ENCODE measurements at places on chromosomes 4 and X.

- no peak for DNase-seq
These were observed at the start of gene IGFBP7 for GRCh38 chr4:57109847-57110639. Gene IGFBP7, minus strand, starts transcription at chr4:57110385. Its CDS starts 34 bp downstream, at chr4:57110351.

- DNase-seq = no peak
These were observed 37.4 kb downstream of the MID1 start for GRCh38 chrX:10582945-10583344.

- DNase-seq = no peak
These were observed 2337.6 kb downstream of the PCDH7 start for GRCh38 chr4:33057736-33058135.

GRCh38 chr4:20386906-20387305 lies 135.2 kb downstream of the SLIT2 start:
- DNase-seq = no peak

GRCh38 chrX:110691446-110691845 lies 104.2 kb downstream of the CHRDL1 start:
- DNase-seq = no peak

DNA sequence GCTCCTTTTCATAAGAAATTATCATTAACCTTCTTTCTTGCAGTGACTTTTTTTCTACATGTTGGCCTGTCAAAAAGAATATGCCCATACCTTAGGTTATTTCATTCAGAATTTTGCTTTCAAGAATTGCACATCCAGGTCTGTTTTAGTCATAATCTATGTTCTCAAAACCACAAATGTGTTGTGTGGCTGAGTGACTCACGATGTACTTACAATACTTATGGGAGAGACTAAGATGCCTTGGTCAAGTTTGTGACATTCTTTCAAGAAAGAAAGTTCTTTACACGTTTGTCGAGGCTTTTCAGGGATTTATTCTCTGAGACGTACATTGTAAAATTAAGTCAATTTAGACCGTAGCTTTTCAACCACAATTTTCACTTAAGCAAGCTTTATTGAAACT lies 396.7 kb downstream of the FSTL5 start:
- DNase-seq = no peak

GRCh38 chrX:23978491-23978890 lies 48.5 kb downstream of the KLHL15 start:
- no peak for DNase-seq

DNA sequence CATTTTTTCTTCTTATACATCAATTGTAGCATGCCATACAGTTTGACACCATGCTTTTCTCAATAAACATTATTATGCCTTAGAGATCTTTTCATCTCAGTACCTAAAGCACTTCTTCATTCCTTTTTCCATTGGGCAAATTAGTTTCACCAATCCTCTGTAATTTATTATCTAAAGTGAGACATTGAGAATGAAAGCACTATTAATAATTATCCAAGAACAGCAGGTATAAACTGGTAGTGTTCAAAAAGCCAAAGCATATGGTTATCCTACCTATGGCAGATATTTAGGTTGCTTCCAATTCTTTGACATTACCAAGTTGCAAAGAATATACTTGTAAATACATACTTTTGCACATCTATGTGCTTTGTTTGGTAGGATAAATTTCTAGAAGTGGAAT lies 15.6 kb downstream of the LAMTOR3 start:
- no peak for DNase-seq

GRCh38 chrX:43835559-43835958 lies 46.7 kb downstream of the MAOB start:
- DNase-seq = no peak

DNA sequence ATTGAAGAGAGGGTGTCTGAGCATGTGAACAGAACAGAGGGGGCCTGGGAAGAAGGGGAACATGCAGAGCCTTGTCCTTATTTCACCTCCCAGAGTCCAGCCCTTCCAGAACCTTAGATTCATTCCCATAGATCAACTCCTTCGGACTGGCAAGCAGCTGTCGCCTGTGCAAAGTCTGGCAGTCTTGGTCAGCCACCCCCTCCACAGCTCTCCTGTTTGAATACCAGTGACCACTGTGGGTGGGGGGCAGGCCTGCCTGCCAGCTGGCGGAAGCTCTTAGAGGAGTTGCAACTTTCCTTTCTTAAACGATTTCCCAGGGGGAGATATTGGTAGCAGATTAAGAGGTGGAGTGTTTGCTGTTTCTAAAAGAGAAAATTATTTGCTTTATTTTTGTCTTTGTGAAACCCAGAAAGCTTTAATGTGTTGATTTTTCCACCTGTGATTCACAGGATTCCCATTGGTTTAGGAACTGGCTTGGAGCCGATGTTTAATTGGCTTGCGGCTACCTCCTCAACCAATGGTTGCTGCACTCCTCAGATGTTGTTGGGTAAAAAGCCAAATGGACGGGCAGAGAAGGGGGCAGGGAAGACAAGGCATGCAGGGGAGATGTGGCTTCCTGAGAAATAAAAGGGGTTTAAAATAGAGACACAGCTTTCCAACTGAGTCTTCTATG lies 62.2 kb upstream of the PRPS1 start:
- no peak for DNase-seq

DNA sequence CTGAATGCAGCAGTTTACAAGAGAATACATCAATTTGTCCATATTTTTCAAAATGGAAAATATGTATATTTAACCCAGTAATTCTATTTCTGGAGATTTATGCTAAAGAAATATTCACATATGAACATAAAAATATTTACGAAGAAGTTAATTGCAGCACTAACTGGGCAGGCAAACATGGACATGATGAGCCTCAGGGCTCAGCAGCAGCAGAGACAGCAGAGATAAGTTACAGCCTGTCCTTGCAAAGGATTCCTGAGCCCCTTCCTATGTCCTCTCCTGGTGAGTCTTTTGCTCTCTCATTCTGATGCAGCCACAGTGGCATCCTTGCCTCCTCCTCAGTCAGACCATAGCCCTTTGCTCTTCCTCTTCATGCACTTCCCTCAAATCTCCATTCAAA lies 680.6 kb upstream of the CPEB2 start:
- no peak for DNase-seq

- no peak for DNase-seq
These were observed 27.3 kb upstream of the CRLF2 start for GRCh38 chrX:1239681-1240142.

DNA sequence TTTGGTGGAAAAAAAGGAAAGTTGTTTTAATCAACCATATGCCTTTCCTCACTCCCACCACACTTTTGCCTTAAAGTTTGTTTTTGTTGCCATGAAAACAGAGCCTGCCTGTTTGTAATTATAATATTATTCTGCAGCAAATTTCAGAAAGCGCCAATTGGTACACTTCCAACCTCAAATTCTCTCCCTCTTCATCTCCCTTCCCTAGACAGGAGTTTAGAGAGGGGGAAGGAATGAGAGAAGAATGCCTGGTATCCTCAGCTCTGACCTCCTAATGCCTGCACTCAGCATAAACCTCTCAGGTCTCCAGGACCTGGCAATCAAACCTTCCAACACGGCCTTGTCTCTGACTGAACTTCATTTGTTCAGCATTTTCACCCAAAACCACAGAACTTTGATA lies 138.4 kb upstream of the HCCS start:
- no peak for DNase-seq

GRCh38 chr4:124262211-124263179 lies 450.0 kb downstream of the ANKRD50 start:
- no peak for DNase-seq

DNA sequence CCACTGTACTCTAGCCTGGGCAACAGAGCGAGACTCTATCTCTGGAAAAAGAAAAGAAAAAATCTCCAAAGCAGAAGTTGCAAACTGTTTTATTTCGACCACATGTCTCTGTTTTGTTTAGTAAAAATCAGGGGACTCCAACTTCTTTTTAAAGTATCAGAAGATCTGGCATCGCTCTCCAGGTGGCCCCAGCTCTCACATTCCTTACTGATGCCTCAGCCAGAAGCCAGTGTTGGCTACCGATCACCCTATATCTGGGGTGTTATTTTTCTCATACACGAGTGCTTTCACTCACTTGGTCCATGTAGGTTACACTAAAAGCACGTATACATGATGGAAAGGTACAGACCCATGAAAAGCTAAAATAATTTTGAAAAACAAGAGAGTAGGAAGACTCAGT lies 8.3 kb downstream of the MPP1 start:
- DNase-seq = no peak

Data from CD8-positive, alpha-beta T cell (primary cell).